Epithelial cell of proximal tubule (primary cell): ENCODE measurements at places on chromosomes 5 and 9.

- DNase-seq = no peak
Measured at GRCh38 chr9:95993337-95993736, 117.8 kb downstream of the ERCC6L2 start.

- no peak for DNase-seq
Measured at GRCh38 chr9:79004032-79004431, 567.7 kb upstream of the TLE4 start.

GRCh38 chr9:111094433-111094924 is 56.2 kb upstream of the LPAR1 start:
- no peak for DNase-seq

GRCh38 chr5:166845044-166845443 is 1446.4 kb upstream of the WWC1 start:
- DNase-seq = no peak

DNA sequence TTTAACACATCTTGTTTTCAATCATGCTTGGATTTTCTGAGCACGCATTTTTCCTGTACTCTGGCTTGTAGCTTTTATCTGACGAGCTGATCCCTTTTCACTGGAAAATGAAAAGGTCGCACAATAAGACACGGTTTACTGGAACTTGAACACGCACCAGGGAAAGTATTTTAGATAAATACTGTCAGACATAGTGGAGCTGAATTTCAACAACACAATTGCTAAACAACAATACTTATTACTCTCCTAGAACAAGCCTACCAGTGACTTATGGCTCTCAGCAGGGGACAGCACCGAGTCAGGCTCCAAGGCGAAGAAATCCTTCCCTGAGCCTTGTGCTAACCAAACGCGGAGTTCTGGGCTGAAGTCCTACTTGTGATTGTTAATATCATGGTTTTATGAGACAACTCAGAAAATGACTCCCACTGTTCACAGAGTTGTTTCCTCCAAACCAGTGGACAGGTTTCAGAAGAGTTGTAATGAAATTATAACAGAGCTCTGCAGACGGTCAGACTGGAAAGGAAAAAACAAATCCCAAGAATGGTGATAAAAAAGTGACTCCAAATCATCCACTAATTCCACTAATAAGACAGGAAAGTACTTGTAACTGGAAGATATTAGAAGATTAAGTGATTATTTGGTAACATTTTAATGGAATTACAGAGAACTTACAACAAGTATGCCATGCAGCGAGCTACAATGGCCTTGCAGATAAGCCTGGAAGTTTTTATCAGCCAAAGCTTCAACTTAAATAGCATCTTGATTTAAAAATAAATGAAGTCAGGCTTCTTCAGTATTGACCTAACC is 359.6 kb downstream of the EBF1 start:
- DNase-seq = no peak

DNA sequence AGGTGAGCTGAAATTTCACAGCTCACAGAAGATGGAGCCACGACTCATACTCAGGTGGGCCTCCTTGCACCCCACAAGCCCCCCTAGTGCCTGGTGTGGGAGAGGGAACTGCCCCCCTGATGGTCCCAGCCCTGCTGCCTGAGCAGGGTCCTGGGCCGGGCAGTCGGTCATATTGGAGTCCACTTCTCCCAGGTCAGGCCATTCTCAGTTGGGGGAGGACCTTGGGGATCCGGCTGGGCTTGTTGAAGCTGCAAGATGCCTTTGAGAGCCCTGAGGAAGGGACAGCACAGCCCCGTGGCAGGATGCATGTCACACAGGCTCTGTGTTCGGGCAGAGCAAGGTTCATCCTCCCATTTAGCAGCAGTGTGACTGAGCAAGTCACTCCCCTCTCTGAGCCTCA is 56.6 kb downstream of the ERGIC1 start:
- no peak for DNase-seq
